ENCODE measurements at places on chromosomes 11 and 22. TPM values are rescaled to one million over a fixed set of nuclear protein-coding genes. Genes with fewer than 3 reads are reported as not detected.

The OR52H1 gene
- not detected for polyA plus RNA-seq

The CYP2D6 gene
- 9.9 TPM for polyA plus RNA-seq

The CASP5 gene
- polyA plus RNA-seq: not detected

The HTR3B gene
- polyA plus RNA-seq: 0.86 TPM

The KCNK4 gene
- polyA plus RNA-seq: 6.5 TPM

The KCNJ11 gene
- polyA plus RNA-seq: 11.8 TPM

The RNF26 gene
- 27.0 TPM for polyA plus RNA-seq

The CERK gene
- 54.4 TPM for polyA plus RNA-seq

The ANO9 gene
- 0.10 TPM for polyA plus RNA-seq

The GRM5 gene
- polyA plus RNA-seq: 28.1 TPM

The YPEL4 gene
- polyA plus RNA-seq: 7.6 TPM

The LGALS12 gene
- polyA plus RNA-seq: 0.12 TPM

The MMP10 gene
- not detected for polyA plus RNA-seq

The HBB gene
- polyA plus RNA-seq: 132 TPM

The PIH1D2 gene
- polyA plus RNA-seq: 5.3 TPM

The RNF215 gene
- 40.5 TPM for polyA plus RNA-seq

The DCDC1 gene
- polyA plus RNA-seq: 3.1 TPM

The BLID gene
- polyA plus RNA-seq: not detected

The DEFB131B gene
- polyA plus RNA-seq: not detected

The DBX1 gene
- polyA plus RNA-seq: not detected

The TRPC6 gene
- 3.8 TPM for polyA plus RNA-seq

The PHF21A gene
- polyA plus RNA-seq: 52.2 TPM

The IL17RA gene
- polyA plus RNA-seq: 10.5 TPM

The MUC6 gene
- polyA plus RNA-seq: 1.3 TPM

The PTPN5 gene
- polyA plus RNA-seq: 80.1 TPM

The THAP12 gene
- 60.2 TPM for polyA plus RNA-seq

The LMNTD2 gene
- 5.2 TPM for polyA plus RNA-seq

The FAM111A gene
- 25.3 TPM for polyA plus RNA-seq

The PKNOX2 gene
- 39.0 TPM for polyA plus RNA-seq

The OR6A2 gene
- not detected for polyA plus RNA-seq

The PRDX5 gene
- 369 TPM for polyA plus RNA-seq

The RASGRP2 gene
- polyA plus RNA-seq: 87.3 TPM

The OR8D4 gene
- not detected for polyA plus RNA-seq

The DEUP1 gene
- polyA plus RNA-seq: 0.43 TPM

The SBF1 gene
- 118 TPM for polyA plus RNA-seq

The TRIM64 gene
- polyA plus RNA-seq: not detected
